ENCODE measurements at places on chromosomes 4 and X. TPM values are rescaled to one million over a fixed set of nuclear protein-coding genes. Genes with fewer than 3 reads are reported as not detected.

DNA sequence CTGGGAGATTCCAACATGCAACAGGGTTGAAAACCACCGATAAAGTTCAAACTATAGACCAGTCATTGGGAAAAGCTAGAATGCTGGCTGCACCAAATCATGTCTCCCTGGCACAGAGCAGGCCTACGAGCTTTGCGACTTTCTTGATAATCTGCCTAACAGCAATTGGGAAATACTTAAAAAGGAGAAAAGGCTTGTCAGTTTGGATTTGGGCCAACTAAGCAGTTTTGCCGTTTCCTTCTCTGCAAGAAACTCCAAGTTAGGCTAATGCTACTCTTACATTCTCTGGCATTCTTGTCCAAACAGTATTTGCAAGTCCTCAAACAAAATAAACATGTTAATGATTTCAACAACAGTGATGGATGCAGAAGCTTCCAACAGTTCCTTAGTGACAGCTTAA is 87.9 kb downstream of the PDK3 start:
- no peaks in the 10 kb centered on the region for H3K4me1 ChIP-seq
- no peak for DNase-seq
- H3K27me3 ChIP-seq = no peaks in the 10 kb centered on the region
- H3K36me3 ChIP-seq = no peaks in the 10 kb centered on the region

Gene NCAPG
- 46.3 TPM for total RNA-seq

Gene F8A3
- 24.4 TPM for total RNA-seq

Gene ALB
- total RNA-seq = not detected

DNA sequence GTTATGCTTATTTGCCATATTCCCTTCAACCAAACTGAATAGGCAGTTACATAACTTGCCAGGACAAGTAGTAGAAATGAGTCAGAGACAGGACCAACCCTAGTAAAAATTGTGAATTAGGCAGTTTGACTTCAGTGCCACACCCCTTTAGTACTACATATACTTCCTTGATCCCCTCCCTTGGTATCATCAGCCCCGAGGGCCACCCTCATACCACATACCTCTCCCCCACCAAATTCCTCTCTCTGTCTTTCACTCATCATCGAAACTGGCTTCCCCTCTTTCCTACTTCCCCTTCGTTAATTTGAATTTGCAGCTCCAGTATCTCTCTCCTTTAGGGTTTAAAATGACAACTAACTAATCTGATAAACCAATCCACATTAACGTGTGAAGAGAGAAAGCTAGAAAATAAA is 7.9 kb upstream of the PTPN13 start:
- no peak for DNase-seq
- no peak overlapping the region for H3K4me3 ChIP-seq
- no peaks in the 10 kb centered on the region for H3K36me3 ChIP-seq
- no peak overlapping the region for H3K27ac ChIP-seq
- H3K27me3 ChIP-seq = peaks cover 27% of the 10 kb centered on the region

DNA sequence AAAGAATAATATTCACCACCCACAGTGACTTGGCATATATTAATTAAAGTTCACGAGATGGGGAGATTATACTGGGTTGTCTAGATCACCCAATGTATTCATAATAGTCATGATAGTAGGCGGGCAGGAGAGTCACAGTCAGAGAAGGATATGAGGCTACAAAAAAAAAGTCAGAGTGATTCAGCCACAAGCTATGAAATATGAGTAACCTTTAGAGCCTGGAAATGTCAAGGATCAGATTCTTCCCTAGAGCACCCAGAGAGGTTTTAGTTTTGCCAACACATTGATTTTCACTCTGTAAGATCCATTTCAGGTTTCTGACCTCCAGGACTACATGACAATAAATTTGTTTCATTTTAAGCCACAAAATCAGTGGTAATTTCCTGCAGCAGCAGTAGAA is 501.9 kb downstream of the GABRG1 start:
- no peak overlapping the region for H3K27ac ChIP-seq
- H3K4me1 ChIP-seq = no peaks in the 10 kb centered on the region
- no peaks in the 10 kb centered on the region for H3K36me3 ChIP-seq
- DNase-seq = no peak

- no peaks in the 10 kb centered on the region for H3K4me1 ChIP-seq
- no peak overlapping the region for H3K4me3 ChIP-seq
- H3K27me3 ChIP-seq = no peaks in the 10 kb centered on the region
- no peaks in the 10 kb centered on the region for H3K36me3 ChIP-seq
- DNase-seq = no peak
Measured at GRCh38 chr4:156247470-156247869, 293.8 kb upstream of the CTSO start.

DNA sequence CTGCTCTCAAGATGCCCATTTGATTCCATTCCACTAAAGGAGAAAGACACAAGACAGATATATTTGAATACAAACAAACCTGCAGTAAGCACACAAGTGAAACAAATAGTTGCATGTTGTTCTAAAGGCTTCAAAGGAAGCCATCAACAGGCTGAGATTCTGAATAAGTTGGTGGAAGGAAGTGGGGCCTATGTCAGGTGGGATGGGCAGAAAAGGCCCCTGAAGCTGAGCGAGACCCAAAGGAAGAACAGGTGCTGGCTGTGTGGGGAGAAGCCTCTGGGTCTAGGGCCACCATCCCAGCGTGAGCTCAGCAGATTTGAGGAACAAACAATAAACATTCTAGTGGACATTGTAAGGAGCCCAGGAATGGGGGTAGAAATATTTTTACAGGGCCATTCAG is 82.4 kb upstream of the PLAC8 start:
- H3K27me3 ChIP-seq = no peaks in the 10 kb centered on the region
- peak; percentile 52 for DNase-seq
- H3K27ac ChIP-seq = no peak overlapping the region
- peaks cover 6% of the 10 kb centered on the region for H3K4me1 ChIP-seq
- no peak overlapping the region for H3K4me3 ChIP-seq

DNA sequence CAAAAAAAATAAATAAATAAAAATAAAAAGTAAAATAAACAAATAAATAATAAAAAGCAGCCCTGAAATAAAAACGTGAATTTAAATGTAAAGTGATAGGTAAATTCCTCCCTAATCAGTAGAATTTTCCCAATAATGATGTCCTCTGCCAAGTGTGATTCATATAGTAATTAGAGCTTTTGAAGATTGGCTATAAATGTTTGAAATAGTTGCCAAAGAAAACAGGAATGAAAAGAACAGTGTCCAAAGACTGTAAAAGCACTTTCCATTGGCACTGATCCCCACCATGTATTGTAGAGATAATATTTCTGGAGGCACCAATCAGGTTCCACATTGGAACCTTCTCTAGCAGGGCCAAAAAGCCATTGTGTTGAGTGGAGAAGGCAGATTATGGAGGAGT is 25.9 kb upstream of the SMARCAD1 start:
- no peak for DNase-seq
- H3K36me3 ChIP-seq = no peaks in the 10 kb centered on the region
- H3K27ac ChIP-seq = no peak overlapping the region
- H3K27me3 ChIP-seq = peaks cover 7% of the 10 kb centered on the region

Gene RIBC1
- 0.44 TPM for total RNA-seq

DNA sequence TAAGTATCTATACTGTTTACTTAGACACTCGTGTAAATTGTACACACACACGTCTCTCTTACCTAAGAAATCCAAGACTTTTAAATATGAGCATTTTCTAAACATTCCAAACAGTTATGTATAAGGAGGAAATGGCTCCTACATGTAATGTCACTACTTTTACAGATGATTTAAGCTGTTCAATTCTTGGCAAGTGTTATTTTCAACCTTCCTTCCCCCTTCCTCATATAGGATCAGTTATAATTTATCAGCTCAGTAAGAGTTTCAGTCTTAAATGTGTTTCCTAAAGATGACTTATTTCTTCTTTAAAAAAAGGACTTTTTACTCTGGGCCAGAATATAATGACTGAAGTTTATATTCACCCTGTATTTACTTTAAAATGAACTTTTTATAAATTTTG is 601.1 kb downstream of the ANKRD50 start:
- H3K4me3 ChIP-seq = no peak overlapping the region
- no peaks in the 10 kb centered on the region for H3K27me3 ChIP-seq
- no peaks in the 10 kb centered on the region for H3K36me3 ChIP-seq
- H3K4me1 ChIP-seq = no peaks in the 10 kb centered on the region

DNA sequence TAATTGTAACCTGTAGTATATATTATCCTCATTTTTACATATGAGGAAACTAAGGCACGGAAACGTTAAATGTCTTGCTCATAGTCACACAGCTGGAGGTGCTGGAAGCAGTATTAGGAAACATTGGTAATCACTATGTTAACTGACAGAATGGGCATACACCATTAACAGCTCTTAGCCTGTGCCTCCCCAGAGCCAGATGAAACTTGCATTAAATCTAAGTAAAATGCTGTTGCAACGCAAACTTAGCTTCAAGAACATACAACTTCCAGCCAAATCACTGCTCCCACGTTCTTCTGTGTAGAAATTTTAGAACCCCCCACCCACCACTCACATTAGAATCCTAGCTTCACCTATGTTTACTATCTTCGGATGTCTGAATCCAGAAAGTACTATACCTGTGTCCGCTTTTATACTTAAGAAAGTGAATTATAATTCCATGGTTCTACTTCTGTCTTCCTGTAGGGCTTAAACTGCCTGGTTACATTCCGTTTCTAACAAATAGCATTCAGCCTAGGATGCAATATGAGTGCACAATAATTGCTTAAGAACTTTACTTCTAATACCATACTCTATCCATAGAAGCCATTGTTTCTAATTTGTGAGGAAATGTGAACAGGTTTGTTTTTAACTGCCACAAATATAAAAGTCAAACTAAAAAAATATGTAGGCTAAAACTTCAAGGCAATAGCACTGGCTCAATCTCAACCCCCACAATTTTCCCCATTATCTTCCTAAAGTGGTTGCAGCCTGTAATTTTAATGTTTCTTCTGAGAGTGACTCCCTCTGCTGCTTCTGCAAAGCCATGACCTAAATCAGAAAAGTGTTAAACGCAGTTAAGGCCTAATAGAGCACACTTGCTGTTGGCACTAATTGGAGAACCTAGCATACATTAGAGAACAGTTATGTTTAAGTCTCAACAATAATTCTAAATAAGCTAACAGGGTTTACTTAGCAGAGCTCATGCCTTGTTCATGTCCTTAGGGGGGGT is 4.4 kb downstream of the UNC5C start:
- peaks cover 8% of the 10 kb centered on the region for H3K4me1 ChIP-seq
- H3K36me3 ChIP-seq = no peaks in the 10 kb centered on the region
- H3K27me3 ChIP-seq = peaks cover 40% of the 10 kb centered on the region
- no peak for DNase-seq

Gene USP53
- 7.3 TPM for total RNA-seq

GRCh38 chrX:10015723-10016518 is 48.8 kb downstream of the CLDN34 start:
- peaks cover 6% of the 10 kb centered on the region for H3K27me3 ChIP-seq
- peaks cover 9% of the 10 kb centered on the region for H3K36me3 ChIP-seq
- peak overlapping the region; percentile 82 for H3K4me3 ChIP-seq
- peak; percentile 70 for DNase-seq
- H3K27ac ChIP-seq = peak overlapping the region; percentile 72

DNA sequence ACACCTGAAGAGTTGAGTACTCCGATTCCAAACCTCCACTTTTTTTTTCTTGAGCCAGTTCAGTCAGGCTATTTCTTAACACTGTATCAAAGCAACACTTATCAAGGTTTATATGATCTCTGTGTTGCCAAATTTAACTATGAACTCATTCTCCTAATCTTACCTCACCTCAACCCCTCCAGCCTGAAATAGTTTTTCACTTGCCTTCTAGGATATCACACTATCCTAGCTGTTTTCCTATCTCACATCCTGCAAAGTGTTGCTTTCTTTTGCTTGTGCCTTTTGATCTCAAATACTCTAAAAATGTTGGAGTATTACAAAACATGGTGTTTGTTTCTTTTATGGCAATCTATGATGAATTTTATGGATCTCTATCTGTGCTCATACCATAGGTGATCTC is 415.0 kb downstream of the CFAP47 start:
- H3K27me3 ChIP-seq = no peaks in the 10 kb centered on the region
- no peak overlapping the region for H3K4me3 ChIP-seq
- no peaks in the 10 kb centered on the region for H3K36me3 ChIP-seq
- H3K4me1 ChIP-seq = no peaks in the 10 kb centered on the region

Gene CT45A2
- not detected for total RNA-seq

GRCh38 chr4:38752372-38752940 is 30.3 kb downstream of the TLR10 start:
- DNase-seq = peak; percentile 74
- peaks cover 3% of the 10 kb centered on the region for H3K4me1 ChIP-seq
- peak overlapping the region; percentile 74 for H3K27ac ChIP-seq
- peaks cover 3% of the 10 kb centered on the region for H3K36me3 ChIP-seq

DNA sequence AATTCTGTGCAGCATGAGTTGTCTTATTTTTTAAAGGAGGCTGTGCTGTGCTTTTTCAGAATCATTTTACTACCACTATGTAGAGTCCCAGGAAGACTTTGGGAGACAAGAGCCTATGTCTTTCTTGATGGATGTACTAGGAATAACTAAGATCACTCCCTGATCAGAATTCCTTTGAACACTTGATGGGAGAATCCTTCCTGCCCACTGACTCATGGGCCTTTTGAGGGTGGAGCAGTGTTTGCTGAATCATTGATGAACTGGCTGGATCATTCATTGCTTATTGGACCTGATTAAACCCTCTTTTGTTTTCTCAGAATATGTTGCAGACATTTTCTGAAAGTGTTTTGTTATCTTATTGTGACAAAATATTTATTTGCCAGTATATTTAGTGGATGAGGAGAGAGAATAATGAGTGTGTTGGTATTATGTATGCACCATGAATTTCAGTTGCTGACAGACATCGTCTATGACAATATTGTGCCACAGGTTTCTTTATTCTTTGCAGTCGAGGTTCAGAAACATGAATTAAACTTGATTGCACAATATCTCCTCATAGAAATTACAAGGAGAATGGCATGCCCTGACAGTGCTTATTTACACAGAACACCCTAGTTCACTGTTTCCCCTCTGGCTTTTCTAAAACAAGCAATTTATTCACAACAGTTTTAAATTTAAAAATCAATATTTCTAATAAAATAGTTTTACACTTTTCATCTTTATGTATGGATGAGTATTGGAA is 36.3 kb downstream of the POU4F2 start:
- no peaks in the 10 kb centered on the region for H3K27me3 ChIP-seq
- no peak for DNase-seq
- H3K4me1 ChIP-seq = no peaks in the 10 kb centered on the region
- H3K36me3 ChIP-seq = no peaks in the 10 kb centered on the region
- H3K27ac ChIP-seq = no peak overlapping the region
- no peak overlapping the region for H3K4me3 ChIP-seq

GRCh38 chr4:144090744-144091143 is 49.8 kb downstream of the GYPA start:
- no peaks in the 10 kb centered on the region for H3K27me3 ChIP-seq
- H3K36me3 ChIP-seq = no peaks in the 10 kb centered on the region
- no peaks in the 10 kb centered on the region for H3K4me1 ChIP-seq
- DNase-seq = no peak

- H3K27ac ChIP-seq = no peak overlapping the region
- DNase-seq = no peak
- H3K27me3 ChIP-seq = no peaks in the 10 kb centered on the region
- H3K36me3 ChIP-seq = no peaks in the 10 kb centered on the region
Measured at GRCh38 chr4:57607566-57608180, 497.5 kb upstream of the IGFBP7 start.

Gene ADH4
- total RNA-seq = not detected

GRCh38 chr4:139144911-139145551 is 32.0 kb downstream of the ELF2 start:
- no peaks in the 10 kb centered on the region for H3K27me3 ChIP-seq
- H3K4me1 ChIP-seq = peaks cover 25% of the 10 kb centered on the region
- no peak overlapping the region for H3K27ac ChIP-seq
- H3K4me3 ChIP-seq = no peak overlapping the region

Data from activated CD4-positive, alpha-beta T cell treated with anti-CD3 and anti-CD28 coated beads, Interleukin-2, amount 10 ng/mL, durations not matched to agents 24 days and 14 days (primary cell).